Skin of body (tissue), 3 donors: ENCODE measurements at places on chromosomes 3 and 15. TPM values are rescaled to one million over a fixed set of nuclear protein-coding genes. Genes with fewer than 3 reads are reported as not detected.

DNA sequence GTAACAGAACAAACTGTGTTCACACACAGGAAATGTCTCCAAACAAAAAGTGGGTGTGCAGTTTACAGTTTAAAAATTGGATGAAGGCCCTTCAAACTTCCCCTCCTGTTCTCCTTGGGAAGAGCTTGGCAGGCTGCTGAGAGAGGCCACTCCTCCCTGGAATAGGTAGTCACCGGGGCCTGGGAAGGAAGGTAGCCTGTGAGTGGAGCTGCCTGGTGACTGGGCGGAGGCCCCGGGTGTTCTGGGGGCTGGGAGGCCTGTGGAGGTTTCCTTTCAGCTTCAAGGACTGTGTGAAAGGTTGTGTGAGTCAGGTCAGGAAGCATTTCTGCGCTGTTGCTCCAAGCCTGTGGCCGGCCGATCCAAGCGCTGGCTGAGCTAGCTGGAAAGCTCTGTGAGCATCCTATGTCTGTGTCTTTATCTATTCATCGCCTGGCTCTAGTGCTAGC is 14.1 kb downstream of the SLCO3A1 start:
- DNase-seq: peak; percentile 41

DNA sequence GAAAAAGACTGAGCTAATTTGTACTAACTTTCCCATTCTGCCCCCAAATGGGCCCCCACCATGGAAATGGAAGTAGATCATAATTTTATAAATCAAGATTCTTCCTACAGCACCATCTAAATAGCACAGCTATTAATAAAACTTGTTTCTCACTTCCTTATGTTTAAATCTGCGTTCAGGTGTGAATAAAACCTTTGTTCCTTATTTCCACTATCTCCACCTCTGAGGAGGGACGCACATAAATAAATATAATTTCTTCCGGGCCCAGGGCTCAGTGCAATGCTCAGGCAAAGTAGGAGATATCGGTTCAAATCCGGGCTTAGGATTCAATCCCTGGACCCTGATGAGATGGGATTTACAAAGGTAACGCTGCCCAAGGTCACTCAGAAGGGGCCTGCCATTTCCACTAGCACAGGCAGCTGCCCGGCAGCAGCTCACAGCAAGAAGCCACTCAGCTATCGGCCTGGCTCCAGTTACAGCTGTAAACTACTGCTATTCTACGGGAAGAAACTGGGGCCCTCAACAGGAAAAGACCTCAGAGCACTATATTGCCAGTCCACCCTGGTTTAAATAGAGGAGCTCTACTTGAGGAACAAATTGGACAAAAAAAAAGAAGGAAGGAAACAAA is 52.5 kb downstream of the FOXP1 start:
- DNase-seq: no peak

GRCh38 chr3:126540951-126541627 is 17.1 kb downstream of the CHST13 start:
- DNase-seq: no peak

- no peak for DNase-seq
These were observed 14.5 kb downstream of the NCEH1 start for GRCh38 chr3:172696357-172696756.

- no peak for DNase-seq
These were observed 279.7 kb downstream of the ZBTB20 start for GRCh38 chr3:114867359-114867758.

- no peak for DNase-seq
These were observed 105.6 kb downstream of the MEIS2 start for GRCh38 chr15:36994790-36995189.

GRCh38 chr3:30123755-30124154 is 482.6 kb upstream of the TGFBR2 start:
- DNase-seq: no peak

DNA sequence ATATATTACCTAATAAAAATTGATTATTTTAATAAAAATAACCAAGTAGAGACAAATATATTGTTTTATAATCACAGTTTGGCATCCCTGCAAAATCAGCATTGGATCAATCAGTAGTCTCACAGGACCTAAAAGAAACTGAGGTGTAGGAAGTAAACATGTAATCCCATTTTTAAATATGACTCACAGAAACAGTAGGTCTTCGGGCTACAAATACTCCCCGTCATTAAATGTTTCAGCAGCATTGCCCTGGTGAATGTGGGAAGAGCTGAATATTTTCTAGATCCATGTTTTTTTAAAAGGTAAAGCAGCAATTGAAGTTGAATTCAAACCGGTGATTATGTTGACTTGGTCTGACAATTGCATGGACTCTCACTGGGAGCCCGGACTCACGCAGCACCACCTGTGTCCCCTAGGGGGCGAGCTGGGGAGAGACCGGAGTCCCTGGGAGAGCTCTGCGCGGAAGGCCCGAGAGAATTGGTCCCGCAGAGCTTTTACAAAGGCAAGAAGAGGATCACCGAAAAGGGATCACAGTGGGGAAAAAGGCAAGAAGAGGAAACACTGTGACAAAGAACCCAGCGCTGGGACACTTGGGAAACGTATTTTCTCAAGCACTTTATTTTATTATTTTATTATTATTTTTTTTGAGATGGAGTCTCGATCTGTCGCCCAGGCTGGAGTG is 17.2 kb upstream of the USP3 start:
- DNase-seq: no peak

DNA sequence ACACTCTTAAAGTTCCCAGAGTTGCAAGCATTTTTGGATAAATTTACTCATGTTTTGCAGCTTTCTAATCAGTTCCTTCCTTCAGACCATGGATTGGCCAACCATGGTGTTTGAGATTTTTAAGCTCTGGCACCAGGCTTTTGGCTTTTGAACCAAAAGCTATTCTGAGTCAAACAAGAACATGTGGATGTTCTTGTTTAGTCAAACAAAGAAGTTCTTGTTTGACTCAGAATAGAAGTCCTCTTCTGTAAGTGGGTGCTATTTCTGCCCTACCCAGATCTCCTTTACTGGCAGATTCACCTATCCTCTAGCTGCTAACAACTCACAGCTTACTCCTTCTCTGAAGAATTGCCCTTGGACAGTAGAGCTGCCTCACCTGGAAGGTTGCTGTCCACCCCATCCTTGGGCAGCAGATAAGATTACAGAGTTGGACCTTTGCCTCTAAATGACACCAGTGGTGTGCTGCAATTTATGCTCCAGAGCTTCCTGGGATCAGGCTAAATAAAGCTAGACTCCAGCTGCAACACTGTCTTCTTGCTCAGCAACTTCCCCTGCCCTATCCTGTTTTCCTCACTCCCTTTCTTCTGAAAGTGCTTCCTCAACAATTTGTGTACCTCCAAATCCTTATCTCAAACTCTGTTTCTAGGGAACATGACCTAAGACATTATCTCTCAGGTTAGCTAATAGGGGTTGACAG is 65.6 kb downstream of the COL6A6 start:
- no peak for DNase-seq

GRCh38 chr3:26838026-26838425 is 215.5 kb downstream of the LRRC3B start:
- no peak for DNase-seq

DNA sequence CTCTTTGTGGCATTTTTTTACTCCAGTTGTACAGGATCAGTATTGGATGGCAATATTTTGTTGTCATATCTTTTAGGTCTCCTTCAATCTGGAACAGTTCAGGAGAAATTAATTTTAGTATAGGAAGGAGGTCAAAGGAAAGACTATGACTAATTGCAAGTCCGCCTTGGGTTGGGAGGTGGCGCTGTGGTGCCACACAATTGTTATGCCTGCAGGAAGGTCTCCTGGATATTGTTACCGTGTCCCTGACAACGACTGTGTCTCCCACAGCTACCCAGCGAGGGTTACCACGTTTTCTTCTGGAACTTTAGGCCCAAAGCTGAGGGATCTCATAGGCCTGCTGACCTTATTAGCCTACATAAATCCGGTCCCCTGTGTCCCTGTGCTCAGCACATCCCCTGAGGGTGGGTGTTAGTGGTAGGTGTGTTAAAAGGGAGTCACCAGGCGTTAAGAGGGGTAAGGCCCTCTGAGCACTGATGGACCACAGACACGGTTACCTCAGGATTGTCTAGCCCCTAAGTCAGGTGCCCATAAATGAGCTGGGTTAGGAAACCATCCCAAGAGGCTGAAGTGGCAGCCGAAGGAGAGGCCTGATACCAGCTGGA is 31.5 kb downstream of the KCNAB1 start:
- DNase-seq: peak; percentile 52

DNA sequence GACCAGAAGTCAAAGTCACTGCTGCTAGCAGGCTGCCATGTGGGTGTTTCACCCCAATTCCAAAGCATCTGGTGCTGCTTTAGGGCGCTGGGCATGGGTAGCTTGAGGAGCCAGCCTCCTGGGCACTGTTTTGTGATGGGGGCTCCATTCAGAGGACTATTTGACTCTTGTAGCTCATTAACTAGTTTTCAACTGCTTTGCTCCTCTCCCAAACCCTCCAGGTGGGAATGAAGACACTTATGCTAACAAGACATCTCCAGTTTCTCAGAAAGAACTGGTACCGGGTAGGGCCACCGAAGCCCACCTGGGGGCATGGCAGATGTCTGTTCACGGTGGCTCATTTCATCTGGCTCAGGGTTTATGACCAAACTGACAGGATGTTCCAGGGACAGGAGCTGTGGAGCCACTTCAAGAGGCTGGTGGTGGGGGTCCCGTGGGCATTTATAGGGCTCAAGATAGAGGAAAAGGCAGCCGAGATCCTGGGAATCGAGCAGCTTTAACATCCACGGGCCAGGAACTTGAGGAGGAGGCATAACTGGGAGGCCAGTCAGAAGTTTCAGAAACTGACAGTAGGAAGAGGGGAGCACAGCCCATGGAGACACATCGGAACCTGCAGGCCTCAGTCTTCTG is 17.7 kb downstream of the AMOTL2 start:
- DNase-seq: no peak

GRCh38 chr3:37849146-37849923 is 12.3 kb upstream of the CTDSPL start:
- DNase-seq: no peak

DNA sequence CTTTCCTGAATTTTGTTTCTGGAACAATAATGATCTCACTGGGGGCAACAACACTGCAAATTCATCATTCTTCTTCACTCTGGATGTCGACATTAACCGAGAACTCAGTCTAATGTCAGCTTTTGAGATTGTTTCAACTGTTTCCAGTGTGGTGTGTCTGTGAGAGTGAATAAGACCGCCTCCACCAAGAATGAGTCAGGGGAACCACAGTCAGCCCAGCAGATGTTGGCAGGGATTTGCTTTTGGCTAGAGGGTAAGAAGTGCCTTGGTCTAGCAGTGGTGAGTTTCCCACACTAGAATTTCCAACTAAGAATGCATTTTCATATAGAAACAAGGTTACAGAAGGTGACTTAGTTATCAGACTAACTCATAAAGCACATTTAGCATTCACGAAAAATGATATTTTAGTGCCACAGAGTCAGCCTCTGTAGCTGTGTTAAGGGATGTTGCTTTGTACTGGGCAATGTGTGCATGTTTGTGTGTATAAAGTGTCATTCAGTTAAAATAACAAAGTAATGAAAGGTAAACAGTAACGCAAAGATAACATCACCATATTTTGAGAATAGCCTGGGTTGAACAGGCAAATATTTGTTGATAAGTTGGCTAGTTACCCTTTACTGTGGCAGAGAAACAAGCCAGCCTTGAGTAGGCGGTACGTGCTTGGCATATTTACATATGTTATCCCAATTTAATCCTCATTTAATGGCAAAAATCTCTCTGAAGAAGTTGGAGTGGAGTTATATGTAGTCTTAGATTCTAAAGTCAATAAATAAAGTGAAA is 33.8 kb downstream of the DRD3 start:
- no peak for DNase-seq

GRCh38 chr3:171372694-171373093 is 87.5 kb downstream of the TNIK start:
- DNase-seq: no peak

DNA sequence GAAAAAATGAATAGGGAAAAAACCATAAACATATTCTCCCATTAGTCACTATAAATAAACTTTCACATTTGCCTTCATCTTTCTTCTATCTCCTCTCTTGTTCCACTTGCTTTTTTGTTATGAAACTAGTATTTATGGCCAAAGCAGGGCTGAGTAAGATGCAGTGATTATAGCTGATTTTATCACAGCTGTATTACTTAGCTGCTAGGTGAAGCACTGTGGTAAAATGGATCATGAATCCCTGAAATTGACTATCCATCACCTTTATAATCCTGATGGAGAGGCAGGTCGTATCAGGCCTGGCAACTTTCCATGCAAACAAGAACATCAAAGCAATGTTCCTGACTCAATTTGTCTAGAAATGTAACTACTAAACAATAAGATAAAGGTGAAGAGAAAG is 471.6 kb downstream of the TUSC7 start:
- no peak for DNase-seq

GRCh38 chr3:46417841-46418611 is 11.0 kb downstream of the CCRL2 start:
- no peak for DNase-seq

- no peak for DNase-seq
These were observed 32.0 kb downstream of the RNF168 start for GRCh38 chr3:196471551-196471950.

GRCh38 chr3:8215821-8216220 is 285.8 kb upstream of the LMCD1 start:
- no peak for DNase-seq

DNA sequence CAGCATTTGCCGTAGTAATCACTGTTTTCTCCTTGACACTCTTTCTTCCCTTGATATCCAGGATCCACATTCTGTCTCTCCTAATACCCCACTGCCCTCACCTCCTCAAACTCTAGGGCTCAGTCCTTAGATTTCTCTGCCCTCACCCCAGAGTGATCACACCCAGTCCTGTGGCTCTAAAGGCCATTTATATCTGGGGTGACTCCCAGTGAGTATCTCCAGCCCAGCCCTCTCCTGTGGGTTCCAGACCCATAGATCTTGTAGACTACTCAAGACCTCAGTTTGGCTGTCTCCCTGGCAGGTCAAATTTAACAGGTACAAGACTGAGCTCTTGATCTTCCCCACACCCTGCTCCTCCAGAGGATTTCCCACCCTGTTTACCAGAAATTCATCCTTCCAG is 1.3 kb downstream of the GRK7 start:
- DNase-seq: no peak

DNA sequence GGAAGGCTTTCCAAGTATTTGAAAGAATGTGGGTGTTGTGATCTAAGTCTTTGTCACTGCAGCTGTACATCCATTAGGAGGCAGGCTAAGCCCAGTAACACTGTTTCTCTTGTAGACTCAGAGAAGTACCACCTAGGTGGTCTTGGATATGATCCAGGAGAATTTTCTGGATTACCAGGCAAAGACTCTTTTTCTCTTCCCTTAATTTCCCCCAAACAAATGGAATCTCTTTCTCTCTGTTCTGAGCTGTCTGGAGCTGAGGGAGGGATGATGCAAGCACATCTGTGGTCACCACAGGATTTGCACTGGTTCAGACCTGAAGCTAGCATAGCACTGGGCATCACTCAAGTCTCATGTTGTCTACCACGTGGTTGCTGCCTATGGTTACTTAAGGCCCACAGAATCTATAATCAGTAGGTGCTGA is 227.6 kb downstream of the NECTIN3 start:
- DNase-seq: no peak

The RARRES1 gene
- total RNA-seq: 4.9 TPM

The WDR93 gene
- total RNA-seq: 0.20 TPM

The C3orf80 gene
- not detected for total RNA-seq

The DLEC1 gene
- total RNA-seq: 0.49 TPM

The KNG1 gene
- not detected for total RNA-seq

The ACVR2B gene
- total RNA-seq: 9.0 TPM

The IFT80 gene
- 38.0 TPM for total RNA-seq

The NR1D2 gene
- 28.9 TPM for total RNA-seq

The FETUB gene
- total RNA-seq: 0.49 TPM

The MYL3 gene
- 23.7 TPM for total RNA-seq
